ENCODE measurements at places on chromosomes 11 and 22.

DNA sequence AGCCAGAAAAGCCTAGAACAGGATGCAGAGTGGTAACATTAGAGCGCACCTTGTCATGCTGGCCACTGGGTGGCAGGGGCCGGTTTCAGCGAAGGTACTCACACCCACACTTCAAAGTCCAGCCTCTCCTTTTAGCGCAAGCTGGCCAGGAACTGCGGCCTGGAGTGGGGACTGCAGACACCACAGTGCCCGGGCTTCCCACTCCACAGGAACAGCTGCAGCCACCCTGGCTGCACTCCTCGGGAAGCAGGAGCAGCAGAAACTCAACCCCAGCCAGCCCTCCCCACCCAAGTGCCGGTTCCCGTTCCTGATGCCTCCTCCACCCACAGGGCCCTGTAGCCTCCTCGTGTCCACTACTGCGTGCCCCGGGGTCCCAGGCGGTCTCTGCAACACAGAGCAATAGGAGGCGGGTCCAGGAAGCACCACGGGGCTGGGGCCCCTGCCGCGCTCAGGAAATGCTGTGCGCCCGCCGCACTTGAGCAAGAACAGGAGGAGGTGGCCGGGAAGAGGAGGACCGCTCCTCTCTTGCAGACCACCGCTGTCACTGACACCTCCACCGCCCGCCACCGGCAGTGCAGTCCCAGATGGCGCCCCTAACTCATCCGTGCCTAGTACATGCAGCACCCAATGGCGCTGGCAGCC, 2.2 kb downstream of the RFPL2 start:
- DNase-seq, result peak; percentile 44

GRCh38 chr11:66081505-66081904, 11.4 kb downstream of the PACS1 start:
- DNase-seq, result peak; percentile 53

DNA sequence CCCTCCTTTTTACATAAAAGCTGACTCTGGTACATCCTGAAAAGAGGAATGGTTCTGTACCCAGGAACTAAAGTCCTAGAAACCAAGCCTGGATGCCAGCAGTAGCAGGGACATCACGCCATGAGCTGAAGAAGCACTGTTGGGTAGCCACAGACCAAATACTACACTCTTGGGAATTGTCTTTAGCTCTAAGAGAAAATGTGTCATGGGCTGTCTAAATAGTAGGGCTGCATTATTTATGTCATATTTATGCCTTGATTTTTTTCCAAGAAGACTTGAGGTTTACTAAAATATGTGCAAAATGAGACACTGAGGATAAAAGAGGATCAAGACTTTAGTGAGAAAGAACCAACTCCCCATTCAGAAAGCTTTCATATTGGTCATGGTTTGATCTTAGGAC, 213.6 kb downstream of the RAB38 start:
- no peak for DNase-seq

DNA sequence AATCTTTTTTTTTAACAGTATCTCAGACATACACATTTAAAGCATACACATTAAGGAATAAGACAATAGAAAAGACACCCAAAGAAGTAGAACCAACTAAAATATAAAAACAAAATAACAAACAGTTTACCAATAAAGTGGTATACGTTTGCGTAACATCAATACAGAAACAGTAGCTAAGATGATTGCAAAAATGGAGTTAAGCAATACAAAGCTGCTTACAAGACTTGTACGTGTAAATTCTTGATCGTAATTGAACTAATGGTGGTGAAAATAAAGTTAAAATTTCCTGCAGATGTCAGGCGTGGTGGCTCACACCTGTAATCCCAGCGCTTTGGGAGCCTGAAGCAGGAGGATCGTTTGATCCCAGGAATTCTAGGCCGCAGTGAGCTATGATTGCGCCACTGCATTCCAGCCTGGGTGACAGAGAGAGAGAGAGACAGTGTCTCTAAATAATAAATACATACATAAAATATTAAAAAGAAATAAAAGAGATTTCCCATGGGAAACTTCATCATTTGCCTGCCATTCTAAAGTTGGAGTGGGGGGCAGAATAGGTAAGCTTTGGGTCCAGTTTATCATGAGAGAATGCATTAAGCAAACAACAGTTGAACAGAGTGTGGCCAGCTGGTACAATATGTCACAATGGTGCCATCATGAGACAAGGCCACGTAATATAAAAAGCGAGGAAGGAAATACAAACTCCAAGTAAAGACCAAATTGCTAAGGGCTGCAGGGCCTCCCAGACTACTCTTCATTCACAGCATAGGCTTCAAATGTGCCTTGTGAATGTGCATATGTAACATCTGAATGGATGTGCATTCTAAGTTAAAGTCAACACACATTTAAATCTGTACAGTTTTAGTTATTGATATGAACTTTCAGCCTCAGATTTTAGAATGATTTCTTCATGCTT, 38.9 kb upstream of the EED start:
- no peak for DNase-seq

- no peak for DNase-seq
These were observed 54.5 kb downstream of the IGF2 start for GRCh38 chr11:2084721-2085120.

DNA sequence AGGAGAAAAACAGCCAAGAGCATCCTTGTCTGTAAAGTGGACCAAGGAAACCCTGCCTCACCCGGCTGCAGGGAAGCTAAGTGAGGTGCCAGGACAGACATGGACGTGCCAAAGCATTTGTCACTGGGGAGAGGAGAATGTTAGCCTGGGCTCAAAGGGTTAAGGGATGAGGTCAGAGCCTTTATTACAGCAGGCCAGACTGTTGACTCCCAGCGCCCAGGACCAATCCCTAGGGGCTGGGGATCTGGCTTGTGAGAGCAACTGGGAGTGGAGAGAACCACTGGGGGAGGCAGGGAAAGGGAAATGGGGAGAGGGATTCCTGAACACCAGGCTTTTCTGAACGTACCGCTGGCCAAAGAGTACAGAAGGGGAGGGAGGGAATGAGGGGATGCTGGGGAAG, 2.6 kb downstream of the CHRM1 start:
- no peak for DNase-seq

- DNase-seq, result no peak
These were observed 566 bp downstream of the DDB1 start for GRCh38 chr11:61332281-61332796.

DNA sequence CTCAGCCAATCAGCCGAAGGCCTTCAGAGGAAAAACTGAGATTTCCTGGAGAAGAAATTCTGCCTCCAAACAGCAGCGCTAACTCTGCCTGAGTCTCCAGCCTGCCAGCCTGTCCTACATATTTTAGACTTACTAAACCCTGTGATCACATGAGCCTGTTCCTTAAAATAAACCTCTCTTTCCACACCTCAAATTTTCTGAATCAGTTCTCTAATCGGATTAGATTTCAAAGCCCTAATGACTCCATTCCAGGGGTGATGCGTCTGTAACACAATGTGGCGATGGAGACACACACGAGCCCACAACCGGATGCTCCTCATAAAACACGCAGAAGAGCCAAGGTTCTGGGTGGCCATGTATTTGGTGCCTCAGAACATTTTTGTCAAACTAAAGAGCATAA, 1371.2 kb downstream of the BRD1 start:
- no peak for DNase-seq

DNA sequence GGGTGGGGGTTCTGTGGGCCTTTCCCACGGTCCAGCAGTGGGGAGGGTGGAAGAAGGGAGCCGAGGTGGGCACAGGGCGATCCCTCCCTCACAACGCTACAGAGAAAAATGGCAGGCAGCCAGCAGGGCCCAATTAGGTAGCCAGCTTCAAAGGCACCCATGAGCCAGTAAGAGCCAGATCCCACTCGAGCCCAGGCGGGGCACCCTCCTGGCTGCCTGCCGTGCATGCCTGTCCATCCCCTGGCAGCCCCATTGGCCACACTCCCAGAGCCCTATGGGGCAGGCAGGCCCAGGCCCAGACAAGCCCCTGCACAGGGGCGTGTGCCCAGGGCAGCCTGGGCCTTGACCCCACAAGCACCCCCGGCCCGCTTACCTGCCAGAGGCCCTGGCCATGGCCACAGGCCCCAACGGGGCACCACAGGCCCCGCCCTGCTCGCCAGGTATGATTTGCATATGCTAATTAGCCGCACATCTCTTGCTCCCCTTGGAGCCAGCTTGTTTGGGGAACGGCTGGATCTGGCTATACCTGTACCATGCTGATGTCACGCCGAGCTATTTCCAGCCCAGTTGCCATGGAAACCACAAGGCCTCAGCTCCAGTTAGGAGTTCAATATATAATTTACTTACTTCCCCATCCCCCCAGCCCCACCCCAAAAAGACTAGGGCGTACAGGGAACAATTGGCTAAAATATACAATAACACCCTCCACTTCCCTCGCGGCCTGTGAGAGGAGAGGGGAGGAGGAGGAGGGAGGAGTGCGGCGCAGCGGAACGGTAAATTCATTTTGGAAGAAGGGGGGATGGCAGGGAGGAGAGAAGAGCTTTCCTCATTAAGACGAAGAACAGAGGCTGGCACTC, 47.5 kb upstream of the TCF20 start:
- DNase-seq, result no peak

DNA sequence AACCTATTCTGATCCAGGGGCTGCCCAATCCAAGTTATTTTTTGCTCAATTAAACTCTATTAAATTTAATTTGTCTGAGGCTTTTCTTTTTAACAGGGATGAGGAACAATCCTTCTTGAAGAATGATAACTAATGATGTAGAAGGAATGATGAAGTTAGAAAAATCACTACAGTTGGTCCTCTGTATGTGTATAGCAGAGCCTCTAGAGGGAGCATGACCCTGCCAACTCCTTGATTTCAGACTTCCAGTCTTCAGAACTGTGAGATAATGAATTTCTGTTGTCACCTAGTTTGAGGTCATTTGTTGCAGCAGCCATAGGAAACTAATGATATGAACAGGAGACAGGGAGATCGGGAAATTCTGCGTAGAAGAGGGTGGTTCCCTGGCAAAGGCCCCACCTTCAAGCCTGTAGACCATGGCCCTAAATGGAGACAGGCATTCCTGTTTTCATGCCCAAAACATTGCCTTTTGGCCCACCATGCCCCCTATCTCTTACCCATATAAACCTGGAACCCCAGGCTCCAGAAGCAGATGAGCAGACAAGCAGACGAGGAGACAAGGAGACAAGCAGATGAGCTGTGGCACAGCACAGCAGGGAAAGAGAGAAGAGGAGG, 7.7 kb upstream of the QSER1 start:
- DNase-seq, result no peak

DNA sequence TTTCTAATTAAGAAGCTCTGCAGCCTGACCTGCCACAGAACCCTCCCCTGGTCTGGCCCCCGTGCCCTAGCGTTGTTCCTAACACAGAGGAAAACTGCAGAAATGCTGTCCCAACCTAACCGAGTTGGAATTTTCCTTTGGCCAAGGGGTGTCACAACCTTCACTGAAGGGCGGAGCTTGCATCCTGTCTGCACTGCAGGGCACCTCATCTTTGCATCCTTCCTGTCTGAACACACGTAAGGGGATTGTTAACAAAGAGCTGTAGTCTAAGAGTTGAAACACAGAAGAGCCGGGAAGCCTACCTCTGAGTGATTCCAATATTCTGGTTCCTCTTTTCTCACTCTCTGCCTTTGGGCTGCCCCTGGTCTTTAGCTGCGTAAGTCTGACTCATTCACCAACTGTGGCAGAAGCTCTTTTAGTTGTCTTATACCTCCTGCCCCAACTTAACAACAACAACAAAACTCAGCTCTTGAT, 1.6 kb downstream of the DIXDC1 start:
- DNase-seq, result peak; percentile 29

GRCh38 chr22:25853501-25854284, 111.7 kb downstream of the MYO18B start:
- DNase-seq, result no peak

DNA sequence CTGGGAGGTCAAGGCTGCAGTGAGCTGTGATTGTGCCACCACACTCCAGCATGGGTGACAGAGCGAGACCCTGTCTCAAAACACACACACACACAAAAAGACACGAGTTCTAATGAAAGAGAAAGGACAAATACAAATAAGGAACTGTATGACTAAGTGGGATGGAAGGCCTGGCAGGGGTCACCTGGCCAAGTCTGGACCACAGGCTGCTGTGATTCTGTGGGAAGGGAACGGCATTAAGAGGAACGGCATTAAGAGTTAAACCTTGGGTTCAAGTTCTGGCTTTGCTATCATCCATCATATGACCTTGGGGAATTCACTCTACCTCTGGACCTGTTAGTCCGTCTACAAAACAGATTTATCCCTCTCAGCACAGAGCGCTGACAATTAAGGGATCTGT, 47.7 kb downstream of the LRFN4 start:
- DNase-seq, result no peak

- no peak for DNase-seq
These were observed 19.8 kb downstream of the MMP27 start for GRCh38 chr11:102685754-102686153.

DNA sequence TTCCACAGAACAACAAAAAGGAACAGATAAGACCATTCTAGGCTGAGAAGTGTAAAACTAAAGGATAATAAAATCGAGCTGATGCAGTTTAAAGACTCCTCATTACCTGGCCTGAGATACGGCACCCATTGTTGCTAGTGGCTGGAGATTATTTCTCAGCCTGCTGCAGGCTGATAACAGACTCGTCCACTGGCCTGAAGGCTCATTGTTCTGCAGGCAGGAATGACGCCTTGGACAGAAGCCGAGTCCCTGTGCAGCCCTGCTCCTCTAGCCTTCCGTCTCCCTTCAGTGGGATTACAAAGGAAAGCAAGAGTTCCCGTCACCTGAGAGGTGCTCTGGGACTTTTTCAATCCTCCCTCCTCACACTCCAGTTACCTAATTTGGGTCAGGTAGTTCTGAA, 1065.3 kb downstream of the OPCML start:
- no peak for DNase-seq

DNA sequence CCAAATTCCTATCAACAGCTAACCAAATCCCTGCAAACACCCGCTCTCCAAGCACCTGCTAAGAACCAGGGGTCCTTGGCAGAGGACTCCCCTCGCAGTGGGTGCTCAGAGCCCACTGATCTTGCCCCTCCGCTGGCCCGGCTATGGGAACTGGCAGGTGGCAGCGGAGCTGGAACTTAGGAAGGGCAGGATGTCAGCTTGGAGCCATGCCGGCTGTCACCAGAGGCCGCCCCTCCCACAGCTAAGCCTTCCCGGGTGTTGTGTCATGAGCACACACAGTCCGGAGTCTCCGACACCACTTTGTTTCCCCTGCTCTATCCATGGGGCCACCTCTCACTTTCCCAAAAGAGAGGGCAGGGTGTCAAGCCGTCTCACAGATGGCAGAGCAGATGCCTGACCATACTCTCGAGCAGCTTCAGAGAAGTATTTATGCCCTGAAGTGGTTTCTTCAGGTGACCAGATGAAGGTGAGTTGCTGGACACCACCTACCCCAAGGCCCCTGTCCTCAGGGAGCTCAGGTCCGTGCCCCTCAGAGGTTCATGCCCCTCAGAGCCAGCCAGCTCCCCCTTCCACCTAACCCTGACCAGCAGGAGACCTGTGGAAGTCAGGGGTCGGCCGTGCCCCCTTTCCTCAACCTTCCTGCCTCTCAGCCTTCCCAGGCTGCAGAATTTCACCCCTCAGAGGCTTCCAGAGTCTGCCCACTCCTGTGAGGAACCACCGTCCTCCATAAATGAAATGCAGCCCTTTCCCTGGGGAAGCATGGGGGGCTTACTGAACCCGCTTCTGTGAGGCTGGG, 545.7 kb upstream of the B3GAT1 start:
- DNase-seq, result no peak

GRCh38 chr11:15773476-15774387, 582.6 kb downstream of the SOX6 start:
- no peak for DNase-seq

All from A172 (cell line).